ENCODE measurements at places on chromosomes 3 and 15.

DNA sequence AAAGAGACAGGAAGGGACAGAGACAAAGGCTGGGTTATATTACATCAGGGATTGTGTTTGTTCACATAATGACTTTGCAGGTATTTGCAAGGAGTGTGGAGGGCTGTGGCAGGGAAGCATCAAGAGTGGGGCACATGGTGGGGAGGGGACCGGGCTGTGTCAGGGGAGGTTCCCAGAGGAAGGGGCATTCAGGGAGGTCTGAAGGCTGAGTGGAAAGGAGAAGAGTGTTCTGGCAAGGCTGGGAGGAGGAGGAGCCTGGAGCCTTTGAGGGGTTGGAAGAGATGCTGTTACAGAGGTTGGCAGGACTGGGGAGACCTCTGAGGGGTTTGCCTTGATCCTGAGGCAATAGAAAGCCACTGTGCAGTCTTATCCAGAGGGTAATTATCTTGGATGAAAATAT lies 49.4 kb downstream of the EXOG start:
- no peak for DNase-seq

- no peak for DNase-seq
Measured at GRCh38 chr3:13132731-13133410, 59.6 kb upstream of the IQSEC1 start.

GRCh38 chr15:98548139-98548971 lies 100.0 kb upstream of the IGF1R start:
- DNase-seq: no peak

DNA sequence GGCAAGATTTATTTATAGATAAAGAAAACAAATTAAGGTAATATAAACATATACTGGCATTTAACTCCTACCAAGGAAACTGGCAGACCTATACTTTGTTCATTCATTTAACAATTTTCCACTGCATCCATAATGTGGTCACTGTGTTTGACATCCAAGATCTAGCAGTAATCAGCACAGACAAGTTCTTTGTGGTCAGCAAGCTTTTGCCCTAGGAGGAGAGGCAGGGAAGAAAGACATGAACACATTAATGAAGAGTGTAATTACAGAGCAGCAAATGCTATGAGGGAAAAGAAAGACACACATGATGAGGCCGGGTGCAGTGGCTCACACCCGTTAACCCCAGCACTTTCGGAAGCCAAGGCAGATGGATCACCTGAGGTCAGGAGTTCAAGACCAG lies 34.4 kb downstream of the SUCLG2 start:
- DNase-seq: no peak
